H1 (cell line): ENCODE measurements at places on chromosomes 16 and 17.

DNA sequence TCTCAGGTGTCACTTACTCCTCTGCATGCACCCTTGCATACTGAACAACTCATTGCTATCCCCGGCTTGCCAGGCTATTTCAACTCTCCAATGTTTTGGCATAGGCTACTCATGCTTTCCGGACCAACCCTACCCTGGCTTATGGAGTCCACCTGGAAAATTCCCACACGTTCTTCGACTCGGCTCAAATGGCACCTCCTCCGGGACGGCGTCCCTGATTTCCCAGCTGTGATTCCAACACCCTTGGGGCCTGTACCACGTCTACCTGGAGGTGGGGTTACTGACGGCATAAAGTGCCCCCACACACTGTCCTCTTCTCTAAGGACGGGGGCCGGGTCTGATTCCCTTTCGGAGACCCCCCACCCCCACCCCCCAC, 498 bp downstream of the SMYD4 start:
- DNase-seq: no peak

DNA sequence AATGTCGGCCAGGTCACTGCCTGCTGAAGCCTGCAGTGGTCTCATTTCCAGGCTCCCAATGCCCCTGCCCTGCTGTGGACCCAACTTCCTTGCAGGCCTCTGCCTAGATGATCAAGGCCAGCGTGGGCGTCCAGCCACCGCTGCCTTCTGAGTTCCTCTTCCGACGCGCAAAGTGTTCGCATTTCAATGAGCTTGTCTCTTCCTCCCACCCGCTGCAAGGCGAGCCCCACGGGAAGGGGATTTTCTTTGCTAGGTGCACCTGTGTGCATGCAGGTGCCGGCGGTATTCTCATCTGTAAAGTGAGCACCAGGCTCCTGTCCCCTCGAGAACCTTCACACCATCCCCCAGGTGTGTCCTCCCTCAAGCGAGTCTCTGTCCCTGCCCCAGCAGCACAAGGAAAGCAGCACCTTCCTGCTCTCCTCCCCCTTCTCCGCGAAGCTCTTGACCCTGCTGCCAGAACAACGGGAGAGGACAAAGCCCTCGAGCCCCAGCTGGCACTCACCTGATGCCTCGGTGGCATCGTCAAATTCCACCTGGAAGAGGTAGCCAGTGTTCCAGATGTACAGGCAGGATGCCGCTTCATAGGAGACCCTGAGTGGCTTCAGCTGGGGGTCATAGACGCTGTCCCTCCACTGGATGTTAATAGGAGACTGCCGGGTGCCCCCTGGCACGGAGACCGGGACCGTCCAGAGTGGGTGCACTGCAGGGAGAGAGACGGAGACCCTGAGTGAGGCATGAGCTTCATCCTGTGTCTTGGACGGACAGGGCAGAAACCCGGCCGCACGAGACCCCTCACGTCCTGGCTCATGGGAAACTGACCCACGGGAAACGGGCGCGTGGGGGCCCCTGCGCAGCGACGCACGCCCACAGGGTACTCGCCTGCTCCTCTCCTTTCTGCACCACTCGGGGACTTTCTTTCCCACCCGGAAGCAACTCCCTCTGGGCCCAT, 9.8 kb downstream of the CA5A start:
- DNase-seq: no peak

DNA sequence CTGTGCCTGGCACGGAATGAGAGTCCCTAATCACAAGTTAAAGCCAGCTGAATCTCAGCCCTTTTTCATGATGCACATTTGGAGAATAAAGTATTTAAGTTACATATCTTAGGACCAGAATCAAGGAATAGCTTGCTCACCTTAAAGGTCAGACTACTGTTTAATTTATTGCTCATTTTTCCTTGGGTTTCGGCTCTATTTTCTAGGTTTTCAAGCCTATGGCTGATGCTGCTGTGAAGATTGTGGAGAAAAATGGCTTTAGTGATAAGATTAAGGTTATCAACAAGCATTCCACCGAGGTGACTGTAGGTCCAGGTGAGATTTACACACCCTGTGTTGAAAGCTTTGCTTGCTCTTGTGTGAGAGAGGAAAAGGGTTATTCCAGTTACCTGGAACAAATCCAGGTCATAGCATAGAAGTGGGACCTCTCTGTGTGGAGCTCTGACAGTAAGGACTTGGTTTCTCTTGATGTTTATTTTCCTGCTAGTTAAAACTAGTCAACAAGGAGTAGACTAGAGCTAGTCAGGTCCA, 18.1 kb downstream of the PRMT7 start:
- no peak for DNase-seq

DNA sequence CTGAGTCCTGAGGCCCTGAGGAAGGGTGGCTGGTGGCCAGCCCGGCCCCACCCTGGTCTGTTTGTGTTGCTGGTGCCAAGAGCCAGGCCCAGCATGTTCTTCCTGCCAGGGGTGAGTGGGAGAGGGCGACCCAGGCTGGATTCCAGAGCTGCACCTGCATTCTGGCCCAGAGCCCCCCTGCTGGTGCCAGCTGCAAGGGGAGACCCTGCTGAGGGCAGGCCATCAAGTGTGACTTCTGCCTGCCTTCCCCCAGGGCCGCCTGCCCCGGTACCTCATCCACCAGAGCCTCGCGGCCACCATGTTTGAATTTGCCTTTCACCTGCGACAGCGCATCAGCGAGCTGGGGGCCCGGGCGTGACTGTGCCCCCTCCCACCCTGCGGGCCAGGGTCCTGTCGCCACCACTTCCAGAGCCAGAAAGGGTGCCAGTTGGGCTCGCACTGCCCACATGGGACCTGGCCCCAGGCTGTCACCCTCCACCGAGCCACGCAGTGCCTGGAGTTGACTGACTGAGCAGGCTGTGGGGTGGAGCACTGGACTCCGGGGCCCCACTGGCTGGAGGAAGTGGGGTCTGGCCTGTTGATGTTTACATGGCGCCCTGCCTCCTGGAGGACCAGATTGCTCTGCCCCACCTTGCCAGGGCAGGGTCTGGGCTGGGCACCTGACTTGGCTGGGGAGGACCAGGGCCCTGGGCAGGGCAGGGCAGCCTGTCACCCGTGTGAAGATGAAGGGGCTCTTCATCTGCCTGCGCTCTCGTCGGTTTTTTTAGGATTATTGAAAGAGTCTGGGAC, 2.4 kb upstream of the TCAP start:
- DNase-seq: peak; percentile 59

- DNase-seq: no peak
Observed at GRCh38 chr17:41739661-41740352, 5.4 kb upstream of the HAP1 start.

DNA sequence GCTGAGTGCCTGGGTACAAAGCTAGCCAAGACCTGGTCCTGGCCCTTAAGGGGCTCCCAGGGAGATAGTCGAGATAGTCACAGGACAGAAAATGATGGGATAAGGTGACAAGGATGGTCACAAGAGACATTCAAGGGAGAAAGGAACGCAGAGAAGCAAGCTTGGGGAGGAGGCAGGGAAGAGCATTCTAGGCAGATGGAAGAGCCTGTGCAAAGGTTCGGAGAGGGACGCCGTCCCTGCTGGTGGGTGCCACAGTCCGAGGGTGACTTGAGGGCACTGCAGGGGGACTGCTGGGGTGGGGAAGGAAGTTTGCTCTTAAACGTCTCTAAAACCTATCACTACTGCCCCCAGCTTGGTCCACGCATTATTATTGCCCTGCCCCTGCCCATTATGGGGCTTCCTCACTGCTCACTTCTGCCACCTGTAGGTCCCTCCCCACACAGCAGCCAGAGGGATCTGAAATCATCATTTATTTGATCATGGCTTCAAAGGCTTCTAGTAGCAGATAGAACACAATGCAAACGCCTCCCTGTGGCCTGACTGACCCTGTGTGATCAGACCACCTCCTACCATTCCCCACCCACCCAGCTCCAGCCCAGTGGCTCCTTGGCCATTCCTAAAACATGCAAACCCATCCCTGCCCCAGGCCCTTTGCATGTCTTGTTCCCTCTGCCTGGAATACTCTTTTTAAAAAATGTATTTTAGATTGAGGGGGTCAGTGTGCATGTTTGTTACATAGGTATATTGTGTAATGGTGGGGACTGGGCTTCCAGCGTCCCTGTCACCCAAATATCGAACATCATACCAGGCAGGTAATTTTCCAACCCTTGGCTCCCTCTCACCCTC, 60.3 kb downstream of the RMI2 start:
- DNase-seq: peak; percentile 93

DNA sequence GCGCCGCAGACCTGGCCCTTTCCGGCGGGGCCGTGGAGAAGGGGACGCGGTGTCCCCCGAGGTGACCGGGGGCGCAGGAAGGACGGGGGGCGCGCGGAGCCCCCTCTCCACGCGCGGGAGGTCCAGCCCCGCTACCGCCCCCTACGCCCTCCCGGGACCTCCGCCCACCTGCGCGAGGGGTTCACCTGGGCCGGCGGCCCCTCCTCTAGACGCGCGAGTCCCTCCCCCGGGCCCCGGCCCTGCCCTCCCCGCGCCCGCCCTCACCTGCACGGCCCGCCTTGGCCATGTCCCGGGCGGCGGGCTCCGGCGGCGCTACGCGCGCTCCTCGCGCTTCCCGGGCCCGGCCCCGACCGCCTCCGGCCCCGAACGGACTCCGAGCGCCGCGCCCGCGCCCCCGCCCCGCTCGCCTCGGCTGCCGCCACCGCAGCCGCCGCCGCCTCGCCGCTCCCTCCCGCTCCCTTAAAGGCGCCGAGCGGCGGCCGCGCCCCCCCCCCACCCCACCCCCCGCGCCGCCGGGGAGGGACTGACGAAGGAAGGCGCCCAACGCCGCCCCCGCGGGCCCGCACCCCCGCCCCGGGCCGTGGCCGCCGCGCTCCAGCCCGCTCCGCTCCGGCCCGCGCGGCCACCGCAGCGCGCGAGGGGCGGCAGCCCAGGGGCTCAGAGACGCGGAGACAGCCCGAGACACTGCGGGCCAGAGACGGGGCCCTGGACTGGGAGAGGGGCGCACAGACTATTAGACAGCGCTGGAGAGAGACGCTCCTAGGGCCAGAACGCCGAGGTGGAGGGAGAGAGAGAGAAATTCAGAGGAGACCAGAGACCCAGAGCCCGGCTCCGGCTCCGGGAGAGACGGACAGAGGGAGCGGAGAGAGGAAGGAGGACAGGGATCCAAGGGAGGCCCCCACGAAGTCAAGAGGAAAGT, at the start of gene PITPNM3:
TSS of gene PITPNM3 (minus strand) at position 435 of the 919 bp plus-strand sequence. CDS start at position 286, 149 bp downstream.
- DNase-seq: peak; percentile 59

DNA sequence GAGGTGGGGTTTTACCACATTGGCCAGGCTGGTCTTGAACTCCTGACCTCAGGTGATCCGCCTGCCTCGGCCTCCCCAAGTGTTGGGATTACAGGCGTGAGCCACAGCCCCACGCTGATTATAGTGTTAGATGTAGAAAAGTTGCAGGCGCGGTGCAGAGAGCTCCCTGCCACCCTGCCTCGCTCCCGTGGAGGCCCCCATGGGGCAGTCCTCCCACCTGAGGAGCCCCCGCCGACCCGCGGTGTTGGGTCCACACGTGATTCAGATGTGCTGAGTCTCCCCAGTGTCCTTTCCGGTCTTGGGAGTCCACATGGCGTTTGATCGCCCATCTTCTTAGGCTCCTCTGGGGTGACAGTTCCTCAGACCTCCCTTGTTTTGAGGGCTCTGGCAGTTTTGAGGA, 5.2 kb upstream of the RPL13 start:
- DNase-seq: no peak

DNA sequence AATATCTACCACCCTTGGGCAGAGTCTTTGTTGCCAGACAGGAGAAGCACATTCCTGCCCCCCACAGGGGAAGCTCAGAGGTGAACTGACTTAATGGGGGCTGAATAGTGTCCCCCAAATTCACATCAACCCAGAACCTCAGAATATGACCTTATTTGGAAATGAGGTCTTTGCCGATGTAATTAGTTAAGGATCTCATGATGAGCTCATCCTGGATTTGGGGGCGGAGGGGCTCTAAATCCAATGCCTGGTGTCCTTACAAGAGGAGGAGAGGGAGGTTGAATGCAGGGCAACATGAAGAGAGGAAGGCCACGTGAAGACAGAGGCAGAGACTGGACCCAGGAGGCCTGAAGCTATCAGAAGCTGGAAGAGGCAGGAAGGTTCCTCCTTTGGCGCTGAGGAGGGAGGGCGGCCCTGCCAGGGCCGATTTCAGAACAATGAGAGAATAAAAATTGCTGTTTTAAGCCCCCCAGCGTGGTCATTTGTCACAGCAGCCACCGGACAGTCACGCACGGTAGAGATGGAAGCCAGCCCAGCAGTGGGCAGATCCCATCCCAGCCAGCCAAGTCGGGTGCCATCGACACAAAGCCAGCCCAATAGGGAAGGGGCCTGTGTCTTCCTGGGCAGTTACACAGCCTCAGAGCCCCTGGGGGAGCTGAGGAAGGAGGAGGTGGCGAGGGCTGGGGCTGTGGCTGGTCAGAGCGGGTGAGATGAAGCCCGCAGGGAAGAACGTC, 21.3 kb downstream of the C16orf74 start:
- no peak for DNase-seq

DNA sequence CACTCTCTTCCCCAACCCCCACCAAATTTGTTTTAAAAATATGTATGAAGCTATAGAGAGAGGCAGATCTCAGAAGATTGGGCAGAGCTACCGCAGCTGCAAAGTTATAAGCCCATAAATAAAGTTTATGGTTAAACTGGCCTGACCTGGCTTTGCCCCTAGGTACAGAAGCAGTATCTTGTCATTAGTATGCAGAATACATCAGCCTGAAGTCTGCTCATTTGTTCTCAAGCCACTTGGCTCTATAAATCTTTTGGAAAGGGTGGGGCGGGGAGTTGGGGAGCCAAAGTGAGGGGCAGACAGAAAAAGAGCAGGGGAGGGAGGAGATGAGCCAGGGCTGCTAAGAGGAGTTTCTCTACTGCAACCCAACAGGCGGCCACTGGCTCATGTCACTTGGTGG, 113.2 kb downstream of the SOX9 start:
- no peak for DNase-seq

DNA sequence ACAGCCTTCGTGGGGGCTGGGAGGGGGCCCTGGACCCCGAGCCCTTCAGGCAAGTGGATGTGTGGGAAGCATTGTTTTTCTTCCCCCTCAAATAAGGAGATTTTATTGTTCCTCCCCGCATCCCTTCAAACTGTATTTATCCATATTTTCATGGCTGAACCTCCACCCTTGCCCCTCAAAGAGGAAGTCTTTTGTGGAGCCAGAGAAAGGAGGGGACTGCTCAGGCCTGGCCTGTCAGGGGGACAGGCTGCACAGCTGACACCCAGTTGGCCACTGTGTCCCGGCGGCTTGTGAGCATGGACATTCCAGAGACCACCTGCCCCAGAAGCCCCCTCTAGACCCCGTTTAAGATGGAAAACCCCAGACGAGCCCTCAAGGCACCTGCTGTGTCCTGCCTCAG, 15.9 kb downstream of the HEXIM2 start:
- DNase-seq: no peak

GRCh38 chr17:49327835-49328784, 33.9 kb downstream of the ZNF652 start:
- DNase-seq: no peak

DNA sequence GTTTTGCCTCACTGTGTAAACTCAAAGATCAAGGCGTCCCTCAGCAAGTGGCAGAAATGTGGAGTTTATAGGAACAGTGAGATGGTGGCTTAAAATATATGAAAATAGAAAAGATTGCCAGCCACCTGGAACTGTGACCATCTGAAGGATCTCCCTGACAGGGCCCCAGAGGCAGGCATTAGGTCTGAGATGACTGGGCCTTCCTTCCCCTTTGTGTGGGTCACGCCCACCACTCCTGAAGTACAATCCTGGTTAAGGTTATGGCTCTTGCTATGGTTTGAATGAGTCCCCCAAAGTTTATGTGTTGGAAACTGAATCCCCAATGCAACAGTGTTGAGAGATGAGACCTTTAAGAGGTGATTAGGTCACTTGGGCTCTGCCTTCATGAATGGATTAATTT, 6.4 kb downstream of the ST6GALNAC2 start:
- DNase-seq: no peak
